ENCODE measurements at places on chromosomes 2 and 18.

- no peak for DNase-seq
These were observed 199.2 kb upstream of the SMAD2 start for GRCh38 chr18:48129621-48130082.

DNA sequence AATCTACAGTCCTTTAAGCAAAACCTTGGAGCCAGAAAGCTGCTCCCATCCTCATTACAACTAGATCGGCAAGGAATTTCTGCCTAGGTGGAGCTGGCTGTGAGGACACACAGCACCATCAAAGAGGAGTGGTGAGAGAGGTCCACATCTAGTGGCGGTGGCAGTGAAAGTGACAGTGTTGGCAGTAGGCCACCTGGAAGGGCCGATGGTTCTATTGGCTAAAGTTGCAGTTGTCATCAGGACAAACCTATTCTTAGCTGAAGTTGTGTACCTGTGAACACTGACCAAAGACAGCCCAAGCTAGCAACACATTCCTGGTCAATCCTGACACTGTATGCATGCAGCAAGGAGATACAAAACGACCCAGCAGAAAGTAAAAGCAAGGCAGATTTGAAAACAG lies 218.1 kb upstream of the CHAC2 start:
- no peak for DNase-seq

GRCh38 chr18:10431680-10432079 lies 22.8 kb upstream of the APCDD1 start:
- DNase-seq = no peak

DNA sequence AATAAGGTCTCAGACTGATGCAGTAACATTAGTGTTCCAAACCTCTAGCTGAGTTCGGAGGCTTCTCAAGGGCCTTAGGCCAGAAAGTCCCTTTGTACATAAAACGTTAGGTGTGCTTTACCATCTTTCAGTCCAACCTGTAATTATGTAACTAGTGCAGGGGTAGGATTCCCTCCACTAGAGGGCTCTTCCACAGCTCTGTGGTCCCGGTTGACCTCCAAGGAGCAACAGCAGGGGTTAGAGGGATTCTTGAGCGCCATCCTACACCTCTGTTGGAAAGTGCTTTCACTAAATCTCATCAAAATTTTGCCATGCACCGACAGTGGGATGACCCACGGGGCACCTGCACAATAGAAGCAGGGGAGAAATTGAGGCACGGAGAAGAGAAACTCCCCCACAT lies 155.8 kb upstream of the LRP1B start:
- no peak for DNase-seq

DNA sequence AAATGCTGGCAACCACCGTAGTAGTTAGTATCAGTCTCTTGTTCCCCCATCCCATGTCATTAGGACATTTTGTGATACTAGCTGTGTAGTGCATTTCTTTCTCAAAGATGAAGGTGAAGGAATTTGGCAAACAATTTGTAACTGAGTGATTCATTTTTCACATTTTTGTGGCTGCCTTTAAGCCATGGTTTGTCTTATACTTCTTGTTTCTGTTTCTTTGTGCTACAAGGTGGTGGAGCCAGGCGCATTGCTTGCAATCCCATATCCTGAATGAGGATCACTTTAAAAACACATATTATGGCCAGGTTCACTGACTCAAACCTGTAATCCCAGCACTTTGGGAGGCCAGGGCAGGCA lies 40.6 kb downstream of the GPD2 start:
- no peak for DNase-seq

GRCh38 chr18:77547757-77548156 lies 298.1 kb downstream of the GALR1 start:
- DNase-seq = no peak

DNA sequence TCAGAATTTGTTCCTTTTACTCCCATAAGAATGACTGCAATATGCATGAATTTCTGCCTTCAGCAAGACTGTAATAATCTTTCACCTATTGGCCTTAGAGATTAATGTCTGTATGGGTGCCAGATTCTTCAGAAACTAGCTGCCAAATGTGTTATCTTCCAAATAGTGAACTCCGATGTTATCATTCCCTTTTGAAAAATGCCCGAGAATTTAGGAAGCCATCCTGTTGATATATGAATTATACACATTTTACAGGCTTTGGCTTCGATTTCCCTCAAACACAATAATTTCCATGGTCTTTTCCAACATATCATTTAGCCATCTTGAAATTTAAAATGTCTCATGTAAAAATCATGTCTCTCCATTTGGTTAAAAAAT lies 101.5 kb downstream of the ZNF521 start:
- no peak for DNase-seq

DNA sequence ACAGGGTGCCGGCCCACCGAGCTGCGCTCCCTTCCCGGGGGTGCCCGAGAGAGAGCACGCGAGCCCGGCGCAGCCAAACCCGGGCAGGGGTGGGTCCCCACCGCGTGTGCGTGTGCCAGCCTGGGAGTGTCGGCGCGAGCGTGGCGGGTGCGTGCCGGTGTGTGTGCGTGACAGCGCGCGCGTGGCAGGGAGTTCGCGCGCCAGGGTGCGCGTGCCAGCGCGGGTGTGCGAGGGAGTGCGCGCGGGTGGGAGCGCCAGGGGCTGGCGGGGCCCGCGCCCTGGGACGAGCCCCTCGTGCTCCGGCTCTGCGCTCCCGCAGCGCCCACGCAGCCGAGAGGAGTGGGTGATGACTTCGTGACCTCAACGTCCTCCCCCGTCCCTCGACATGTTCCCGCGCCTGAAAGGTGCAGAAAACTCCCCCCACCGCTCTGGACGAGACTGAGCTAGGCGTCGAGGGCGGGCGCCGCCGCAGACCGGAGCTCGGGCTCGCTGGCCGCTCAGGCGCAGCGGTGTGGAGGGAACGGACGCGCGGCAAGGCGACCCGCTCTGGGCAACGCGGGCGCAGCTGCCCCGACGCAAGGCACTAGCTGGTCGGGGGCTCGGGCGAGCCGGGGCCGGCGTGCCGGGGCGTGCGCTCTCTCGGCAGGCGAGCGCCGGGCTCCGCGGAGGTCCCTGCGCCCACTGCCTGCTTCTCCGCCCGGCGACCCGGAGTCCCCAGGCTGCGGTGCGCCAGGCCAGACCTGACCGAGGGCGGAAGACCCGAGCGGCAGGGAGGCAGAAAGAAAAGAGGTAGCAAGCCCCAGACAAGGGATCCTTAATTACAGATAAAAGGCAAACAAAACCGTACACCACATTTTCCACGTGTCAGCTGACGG lies 582.8 kb downstream of the ZEB2 start:
- peak; percentile 27 for DNase-seq

GRCh38 chr2:164675687-164676086 lies 54.4 kb upstream of the GRB14 start:
- DNase-seq = no peak
